Esophagus squamous epithelium (tissue), 5 donors: ENCODE measurements at places on chromosomes 12 and 14.

DNA sequence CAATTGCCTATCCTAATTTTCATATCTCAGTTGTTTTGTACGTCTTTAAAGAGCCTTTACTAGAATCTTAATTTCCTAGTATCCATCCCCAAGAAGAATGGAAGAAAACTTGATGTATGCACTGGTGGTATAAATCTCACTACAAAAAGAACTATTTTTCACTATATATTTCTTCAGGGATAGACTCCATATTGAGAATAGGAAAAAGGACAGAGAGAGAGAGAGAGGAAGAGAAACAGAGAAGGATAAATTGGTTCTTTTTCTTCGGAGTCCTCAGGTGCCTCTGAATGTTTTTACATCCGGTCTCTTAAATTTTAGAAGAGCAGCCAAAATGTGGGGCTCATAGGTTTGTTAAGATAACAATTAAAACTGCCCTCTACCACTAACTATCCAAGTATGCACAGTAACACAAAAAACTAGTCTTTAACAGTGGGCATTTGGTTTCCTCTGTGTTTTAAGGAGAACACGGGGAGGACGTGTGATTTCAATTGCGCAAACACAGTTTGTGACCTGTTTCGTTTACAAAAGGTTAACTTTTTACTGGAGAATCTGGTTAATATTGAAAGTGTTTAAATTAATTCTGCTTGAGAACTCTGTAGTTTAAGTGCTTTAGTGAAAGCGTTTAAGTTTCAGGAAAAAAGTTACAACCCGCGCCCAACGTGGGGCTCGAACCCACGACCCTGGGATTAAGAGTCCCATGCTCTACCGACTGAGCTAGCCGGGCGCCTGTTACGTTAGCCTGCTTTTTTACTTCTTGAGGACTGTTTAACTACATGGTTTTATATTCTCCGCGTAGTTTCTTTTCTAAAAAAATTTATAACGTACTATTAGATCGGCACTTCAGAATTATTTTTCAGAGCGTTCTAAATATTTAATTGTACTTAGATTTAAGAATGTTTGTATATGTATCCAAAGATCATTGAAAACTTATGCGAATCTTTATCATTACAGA, 5.1 kb upstream of the PSMA3 start:
- DNase-seq, result no peak

GRCh38 chr12:54660320-54660962, 12.3 kb upstream of the DCD start:
- DNase-seq, result no peak

- DNase-seq, result no peak
Measured at GRCh38 chr12:130493951-130494350, 156.3 kb downstream of the PIWIL1 start.

DNA sequence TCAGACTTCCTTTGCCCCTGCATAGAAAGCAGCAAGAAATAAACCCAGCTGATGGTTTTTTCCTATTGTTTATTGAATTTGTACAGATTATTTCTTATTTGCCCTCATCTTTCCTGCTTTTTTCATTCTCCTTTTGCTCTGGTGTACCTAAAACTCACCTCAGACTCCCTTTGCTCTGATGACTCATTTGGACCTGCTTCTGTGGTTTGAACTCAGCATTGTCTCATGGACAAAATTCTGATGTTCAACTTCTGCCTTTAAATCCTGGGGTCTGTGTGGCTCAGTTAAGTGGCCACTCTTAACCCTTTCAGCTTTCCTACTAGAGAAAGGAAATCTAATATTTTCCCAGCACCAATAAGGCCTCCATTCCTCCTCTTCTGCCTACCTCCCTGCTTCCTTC, 3.5 kb upstream of the SENP1 start:
- no peak for DNase-seq
